ENCODE measurements at places on chromosomes 4 and X.

DNA sequence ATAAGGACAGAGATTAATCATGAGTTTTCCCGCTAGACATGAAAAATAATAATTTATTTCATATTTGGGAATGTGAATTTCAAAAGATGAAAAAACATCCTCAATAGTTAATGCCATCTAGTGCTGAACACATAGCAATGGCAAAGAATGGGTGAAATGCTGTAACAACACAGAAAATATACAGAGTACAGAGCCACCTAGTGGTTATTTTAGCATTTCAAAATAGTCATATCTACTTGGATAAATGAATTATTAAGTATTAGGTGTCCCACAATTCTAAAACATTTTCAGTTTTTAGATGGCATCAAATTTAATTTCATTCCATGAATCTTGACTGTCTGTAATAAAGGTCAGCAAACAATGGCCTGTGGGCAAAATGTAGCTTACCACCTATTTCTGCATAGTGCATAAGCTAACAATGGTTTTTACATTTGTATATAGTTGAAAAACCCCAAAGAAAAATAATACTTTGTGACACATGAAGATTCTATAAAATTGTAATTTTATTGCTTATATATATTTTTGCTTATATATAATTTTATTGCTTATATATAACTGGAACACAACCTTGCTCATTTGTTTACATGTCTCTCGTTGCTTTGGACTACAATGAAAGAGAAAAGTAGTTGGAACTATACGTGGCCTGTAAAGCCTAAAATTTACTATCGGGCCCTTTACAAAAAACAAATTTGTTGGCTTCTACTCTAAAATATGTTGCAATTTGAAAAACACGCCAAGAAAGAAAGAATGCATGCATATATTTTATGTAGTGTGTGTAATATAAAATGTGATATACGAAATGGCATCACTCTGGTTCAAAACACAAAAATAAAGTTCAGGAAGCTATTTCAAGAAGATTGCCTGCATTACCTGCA, 99.1 kb upstream of the FAM47C start:
- DNase-seq, result no peak

- DNase-seq, result no peak
Measured at GRCh38 chr4:41718907-41719306, 29.6 kb downstream of the PHOX2B start.

GRCh38 chrX:64230123-64230970, at the start of gene ASB12:
ASB12 (minus strand) TSS chrX:64230607; CDS start chrX:64225650, 4,957 bp downstream.
- no peak for DNase-seq

DNA sequence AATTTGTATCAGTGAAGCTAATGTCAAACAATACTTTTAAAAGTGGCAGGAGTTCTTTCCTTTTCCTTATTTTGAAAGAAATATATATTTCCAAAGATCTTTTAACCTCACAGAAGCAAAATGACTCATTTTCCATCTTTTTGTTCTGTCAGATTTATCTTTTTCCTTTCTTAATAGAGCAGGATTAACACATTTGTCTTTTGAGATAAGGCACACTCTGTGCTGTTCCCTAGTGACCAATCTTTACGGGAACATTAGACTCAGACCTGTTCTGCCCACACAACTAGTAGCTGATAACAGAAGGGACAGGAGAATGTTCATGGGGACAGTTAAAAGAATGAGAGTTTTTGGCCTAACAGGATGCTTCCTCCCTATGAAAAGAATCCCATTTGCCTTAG, 381.2 kb downstream of the STPG2 start:
- DNase-seq, result no peak

GRCh38 chr4:13611283-13611842, 16.2 kb downstream of the BOD1L1 start:
- DNase-seq, result no peak

DNA sequence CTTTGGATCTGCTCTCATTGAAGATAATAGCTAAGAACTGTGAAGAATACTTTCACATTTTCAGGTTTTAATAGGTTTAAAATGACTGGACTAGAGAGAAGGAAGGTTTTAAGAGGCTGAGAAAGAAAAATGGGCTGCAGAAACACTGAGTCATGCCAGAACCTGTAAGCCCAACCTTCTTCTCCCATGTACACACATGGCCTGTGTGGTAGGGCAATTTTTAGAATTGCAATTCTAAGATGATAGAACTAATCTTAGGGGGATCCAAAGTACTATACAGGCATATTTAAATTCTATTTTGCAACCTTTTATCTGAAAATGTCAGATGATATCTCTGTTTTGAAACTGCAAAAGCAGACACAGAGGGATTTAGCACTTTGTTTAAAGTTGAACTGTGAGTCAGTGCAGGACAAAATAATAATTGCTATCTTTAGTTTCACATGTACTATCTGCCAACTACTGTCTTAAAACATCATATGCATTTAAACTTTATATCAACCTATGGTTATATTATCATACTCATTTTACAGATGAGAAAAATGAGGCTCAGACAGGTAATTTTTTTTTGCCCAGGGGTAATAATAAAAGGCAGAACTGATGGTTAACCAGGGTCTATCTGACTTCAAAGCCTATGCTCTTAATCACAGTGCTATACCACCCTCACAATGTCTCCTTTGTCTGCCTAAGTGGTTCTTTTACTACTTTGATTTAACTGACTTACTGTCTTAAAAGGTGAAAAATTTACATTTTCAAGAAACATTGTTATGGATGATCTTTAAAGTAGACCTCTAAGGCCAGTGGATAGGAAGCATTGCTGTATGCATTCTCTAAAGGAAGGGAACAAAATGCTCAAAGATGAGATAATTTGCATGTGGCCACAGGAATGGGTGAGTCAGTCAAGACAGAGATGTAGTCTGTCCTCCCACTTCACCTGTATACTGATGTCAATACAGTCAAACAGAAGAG, 4.3 kb downstream of the TMPRSS11E start:
- no peak for DNase-seq

All from stimulated activated CD4-positive, alpha-beta T cell treated with anti-CD3 and anti-CD28 coated beads, TNF-alpha, amount 100 ng/mL, for 4 hours (primary cell).